ENCODE measurements at places on chromosomes 2 and 18.

DNA sequence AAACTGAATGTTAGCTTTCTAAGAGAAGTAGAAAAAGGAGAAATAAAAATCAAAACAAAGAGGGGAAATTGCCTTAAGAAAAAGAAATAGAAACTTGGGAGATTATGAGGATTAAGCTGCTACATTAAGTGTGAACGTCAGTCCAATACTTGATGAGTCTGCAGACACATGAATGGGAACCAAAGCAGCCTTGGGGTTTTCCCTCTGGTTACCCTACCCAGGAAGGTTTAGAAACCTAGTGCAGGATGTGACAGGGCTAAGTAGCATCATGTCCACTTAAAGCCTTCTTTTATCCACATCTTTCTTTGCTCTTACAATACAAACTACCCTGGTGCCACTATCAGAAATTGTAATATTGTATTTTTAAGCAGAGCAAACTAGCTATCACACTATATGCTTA is 22.3 kb downstream of the SLC35F5 start:
- no peak for DNase-seq

GRCh38 chr2:38409156-38410102 is 32.4 kb upstream of the ATL2 start:
- no peak for DNase-seq

DNA sequence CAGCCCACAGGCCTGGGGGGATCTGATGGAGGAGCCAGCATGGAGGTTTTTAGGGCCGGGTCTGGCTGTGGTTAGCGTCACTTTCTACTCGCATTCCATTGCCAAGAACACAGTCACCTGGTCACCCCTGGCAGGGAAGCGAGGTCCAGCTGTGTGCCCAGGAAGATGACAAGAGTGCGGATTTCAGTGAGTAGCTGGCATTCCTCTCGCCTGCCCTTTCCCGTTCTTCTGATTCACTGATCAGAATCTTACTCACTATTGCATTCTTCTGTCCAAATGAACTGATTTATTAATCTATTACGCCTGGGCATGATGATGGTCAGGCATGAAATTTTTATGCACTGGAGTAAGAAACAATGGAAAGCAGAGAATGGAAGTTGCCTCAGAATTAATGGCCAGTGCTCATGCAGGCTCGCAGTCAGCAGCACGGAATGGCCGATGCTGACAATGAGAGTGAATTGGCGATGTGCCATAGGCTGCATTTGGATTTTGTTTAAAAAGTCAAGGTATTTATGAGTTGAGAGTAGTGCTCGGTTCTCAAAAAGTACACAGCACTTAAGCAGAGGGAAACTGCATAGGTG is 76.4 kb upstream of the MGAT5 start:
- no peak for DNase-seq

DNA sequence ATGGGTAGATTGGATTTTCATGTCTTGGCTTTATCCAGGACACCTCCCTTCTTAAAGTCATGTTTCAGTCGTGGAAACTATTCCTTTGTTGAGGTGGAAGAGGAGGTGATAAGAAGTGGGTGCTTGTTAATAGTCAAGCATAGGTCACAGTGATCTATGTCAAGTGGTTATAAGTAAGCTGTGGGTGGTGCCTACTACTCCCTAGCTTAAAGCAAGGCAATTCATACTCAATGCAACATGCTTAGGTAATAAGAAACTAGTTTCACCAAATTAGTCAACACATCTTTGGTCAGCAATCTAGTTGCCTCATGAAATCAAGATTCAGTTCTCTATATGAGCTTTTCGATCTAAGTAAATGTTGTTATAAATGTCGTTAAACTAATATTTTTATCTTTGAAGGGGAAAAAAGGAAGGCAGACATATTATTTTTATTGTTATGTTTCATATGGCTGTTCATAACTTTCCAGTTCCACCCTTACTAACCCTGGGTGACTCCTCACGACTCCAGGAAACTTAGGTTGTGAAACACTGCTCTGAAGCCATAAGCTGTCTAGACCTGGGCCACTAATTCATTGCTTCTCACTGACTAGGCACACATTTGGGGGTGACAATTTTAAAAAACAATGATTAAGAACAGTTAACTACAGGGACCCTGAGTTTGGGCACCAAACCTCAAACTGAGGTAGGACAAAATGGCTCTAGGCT is 5.8 kb upstream of the ABCB11 start:
- DNase-seq: no peak

DNA sequence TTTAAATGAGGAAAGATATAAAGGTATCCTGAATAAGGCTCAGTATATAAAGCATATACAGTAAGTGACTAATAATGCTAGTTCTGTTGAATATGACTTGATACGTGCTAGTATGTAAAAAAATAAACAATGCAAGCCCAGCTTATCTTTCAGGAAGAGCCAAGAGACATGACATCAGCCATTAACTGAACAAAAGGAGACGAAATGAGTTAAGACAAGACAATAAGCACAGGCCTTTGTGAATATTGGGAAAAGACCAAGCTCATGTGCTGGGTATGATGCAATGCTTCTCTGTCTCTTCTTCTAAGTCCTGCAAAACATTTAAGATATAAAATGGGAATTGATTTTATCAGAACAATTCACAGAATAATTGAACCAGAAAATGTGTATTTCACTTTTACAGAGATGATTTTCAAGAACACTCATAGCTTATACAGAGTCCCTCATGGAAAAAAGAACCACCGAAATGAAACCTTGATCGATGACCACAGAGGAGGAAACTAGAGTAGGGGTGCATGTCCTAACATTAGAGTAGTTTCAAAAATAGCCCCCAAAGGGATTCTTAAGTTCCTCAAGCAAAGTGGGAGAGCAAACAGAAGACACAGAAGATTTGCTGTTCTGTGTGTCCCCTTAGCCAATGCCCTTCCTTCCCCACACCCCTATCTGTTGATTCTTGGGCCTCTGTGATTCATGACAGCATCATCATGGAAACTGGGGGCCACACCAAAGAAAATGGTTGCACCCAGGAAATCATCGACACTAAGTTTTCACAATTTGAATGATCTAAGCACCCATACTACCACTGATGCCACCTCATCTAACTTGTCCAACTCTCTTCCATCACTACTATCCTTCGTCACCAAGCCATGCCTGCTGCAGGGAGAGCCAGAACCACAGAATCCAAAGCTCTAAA is 68.0 kb upstream of the CRIM1 start:
- no peak for DNase-seq

GRCh38 chr2:37439131-37439642 is 94.8 kb downstream of the QPCT start:
- DNase-seq: no peak

- no peak for DNase-seq
These were observed 16.6 kb downstream of the SP110 start for GRCh38 chr2:230203110-230203676.

GRCh38 chr2:117691595-117691994 is 122.9 kb upstream of the DDX18 start:
- no peak for DNase-seq

GRCh38 chr2:151967829-151968722 is 130.8 kb downstream of the CACNB4 start:
- DNase-seq: no peak

DNA sequence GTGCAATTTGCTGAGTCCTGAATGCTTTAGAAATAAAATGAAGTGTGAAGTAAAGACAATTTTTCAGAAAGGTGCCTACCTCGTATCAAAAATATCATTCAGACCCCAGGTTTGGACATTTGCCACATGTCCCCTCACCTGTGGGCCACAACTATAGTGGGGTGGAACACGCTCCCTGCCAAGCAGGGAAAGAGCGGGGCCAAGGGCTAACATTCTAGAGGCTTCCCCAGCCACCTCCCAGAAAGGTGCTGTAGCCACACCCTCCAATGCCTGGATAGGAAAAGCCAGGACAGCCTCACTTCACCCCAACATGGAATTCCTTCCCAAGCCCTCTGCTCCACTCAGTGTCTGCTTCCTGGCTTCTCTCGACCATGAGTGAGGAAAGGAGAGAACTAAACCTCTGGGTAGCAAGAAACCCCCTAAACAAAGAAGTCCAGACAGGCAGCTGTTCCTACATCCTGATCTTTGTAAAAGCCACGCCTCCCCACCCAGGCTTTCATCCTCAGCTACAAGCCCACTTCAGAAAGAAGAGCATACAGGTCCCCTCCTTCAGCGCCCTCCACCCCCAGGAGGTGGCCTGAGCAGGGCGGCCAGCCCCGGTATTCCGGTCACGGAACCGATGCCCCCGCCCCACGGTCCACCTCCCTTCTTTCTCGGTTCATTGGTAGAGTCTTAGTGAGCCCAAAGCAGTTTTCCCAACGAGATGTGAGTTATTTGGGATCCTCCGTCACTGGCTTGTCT is 2.1 kb downstream of the COL6A3 start:
- DNase-seq: no peak

GRCh38 chr18:38025433-38026038 is 459.9 kb upstream of the CELF4 start:
- no peak for DNase-seq

GRCh38 chr18:63317982-63318888 is 1.3 kb downstream of the BCL2 start:
- DNase-seq: no peak

DNA sequence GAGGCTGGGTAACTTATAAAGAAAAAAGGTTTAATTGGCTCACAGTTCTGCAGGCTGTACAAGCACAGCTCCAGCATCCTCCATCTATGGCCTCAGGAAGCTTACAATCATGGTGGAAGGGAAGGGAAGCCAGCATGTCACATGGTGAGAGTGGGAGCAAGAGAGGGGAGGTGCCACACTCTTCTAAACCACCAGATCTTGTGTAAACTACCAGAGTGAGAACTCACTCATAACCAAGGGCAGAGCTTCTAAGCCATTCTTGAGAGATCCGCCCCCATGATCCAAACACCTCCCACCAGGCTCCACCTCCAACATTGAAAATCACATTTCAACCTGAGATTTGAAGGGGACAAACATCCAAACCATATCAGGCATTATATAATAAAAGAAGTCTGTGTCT is 121.6 kb upstream of the CDC42EP3 start:
- no peak for DNase-seq

DNA sequence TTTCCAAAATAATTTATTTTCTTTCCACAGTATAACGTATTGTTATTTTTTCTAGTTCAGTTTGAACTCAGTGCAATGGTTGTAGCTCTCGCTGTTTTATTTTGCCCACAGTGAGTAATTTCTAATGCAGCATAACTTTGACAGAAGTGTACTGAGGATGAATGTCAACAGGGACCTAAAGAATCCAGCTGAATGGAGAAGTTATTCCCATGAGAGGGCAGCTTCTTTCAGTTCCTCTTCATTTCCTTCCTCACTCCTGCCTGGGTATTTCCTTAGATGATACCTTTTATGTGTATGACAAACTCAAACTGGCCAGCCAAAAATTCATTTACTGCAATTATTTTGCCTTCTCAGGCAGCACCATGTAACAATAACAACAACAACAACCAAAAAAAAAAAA is 1223.1 kb upstream of the ZEB2 start:
- no peak for DNase-seq

DNA sequence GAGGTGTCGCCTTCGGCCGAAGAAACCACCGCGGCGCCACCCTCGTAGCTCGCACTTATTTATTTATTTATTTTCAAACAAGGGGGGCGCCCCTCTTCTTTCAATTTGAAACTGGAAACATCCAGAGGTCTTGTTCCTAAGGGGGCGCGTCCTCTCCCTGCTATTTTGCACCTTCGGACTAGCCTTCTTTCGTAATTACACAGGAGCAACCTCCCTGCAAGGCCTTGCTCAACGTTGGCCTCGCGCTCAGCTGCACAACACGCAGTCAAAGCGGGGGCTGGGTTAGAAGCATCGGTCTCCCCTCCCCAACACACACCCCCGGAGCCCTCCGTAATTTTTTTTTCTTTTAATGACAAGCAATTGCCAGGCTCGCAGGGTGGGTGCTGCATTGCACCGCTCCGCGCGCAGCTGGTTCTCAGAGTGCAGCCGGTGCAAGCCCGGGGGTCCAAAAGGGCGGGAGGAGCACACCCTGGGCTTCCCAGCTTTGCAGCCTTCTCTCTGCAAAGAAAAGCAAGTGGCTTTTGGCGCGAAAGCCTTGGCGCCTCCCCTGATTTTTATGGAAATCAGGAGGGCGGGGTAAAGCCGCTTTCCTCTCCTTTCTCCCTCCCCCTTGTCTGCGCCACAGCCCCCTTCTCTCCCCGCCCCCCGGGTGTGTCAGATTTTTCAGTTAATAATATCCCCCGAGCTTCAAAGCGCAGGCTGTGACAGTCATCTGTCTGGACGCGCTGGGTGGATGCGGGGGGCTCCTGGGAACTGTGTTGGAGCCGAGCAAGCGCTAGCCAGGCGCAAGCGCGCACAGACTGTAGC is at the start of gene MYCN:
TSS of gene MYCN (plus strand) at position 697 of the 807 bp plus-strand sequence. CDS start 1,515 bp downstream, outside the sequence.
- DNase-seq: peak; percentile 62
